Stimulated activated CD4-positive, alpha-beta T cell treated with anti-CD3 and anti-CD28 coated beads, Interleukin-1b, Interleukin-23, amount 100 ng/mL, for 1 hour (primary cell): ENCODE measurements at places on chromosomes 7 and 10.

DNA sequence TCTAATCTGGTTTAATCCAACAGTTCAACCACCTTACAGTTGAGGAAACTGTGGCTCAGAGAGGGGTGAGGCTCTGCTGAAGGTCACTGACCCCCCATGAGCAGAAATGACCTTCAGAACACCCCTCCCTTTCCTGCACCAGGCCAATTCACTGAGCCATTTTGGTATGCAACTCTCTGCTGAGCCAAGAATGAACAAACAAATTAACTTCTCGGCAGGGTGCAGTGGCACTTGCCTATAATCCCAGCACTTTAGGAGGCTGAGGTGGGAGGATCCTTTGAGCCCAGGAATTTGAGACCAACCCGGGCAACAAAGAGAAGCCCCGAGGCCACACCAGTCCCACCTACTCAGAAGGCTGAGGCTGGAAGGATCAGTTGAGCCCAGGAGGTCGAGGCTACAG, 29.8 kb downstream of the PDGFA start:
- no peak for DNase-seq

DNA sequence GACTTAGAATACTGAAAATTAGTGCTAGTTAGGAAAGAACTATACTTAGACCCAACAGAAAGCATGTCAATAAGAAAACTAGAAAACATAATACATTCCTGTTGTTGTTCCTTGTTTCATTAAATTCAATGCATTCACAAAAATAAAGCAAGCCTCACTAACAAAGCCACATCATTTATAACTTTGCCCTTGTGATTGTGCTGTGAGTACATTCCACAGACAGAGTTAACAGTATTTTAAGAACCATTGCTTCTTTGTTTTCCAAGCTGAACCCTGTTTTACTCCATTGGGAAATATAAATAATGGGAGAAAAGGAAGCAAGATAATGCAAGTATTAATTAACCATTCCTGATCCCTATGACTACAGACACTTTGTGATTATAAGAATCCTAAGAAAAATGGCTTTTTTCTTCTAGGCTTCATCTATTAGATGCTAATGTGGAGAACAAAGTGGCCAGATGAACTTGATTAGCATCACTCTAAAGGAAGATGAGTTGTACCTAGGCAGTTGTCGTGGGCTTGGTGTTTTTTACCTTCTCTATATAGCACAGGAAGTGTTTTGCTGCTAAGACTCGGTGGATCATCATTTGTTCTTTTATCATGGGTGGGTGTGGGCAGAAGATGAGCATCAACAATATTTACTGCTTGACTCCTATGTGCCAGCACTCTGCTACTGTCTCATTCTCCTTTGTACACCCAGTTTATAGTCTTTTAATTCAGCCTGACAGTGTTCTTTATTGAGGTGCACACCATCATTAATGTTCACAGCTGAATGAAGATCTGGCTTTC, 34.2 kb upstream of the ZNRF2 start:
- no peak for DNase-seq

GRCh38 chr10:126663328-126663727, 7.2 kb downstream of the C10orf90 start:
- no peak for DNase-seq

DNA sequence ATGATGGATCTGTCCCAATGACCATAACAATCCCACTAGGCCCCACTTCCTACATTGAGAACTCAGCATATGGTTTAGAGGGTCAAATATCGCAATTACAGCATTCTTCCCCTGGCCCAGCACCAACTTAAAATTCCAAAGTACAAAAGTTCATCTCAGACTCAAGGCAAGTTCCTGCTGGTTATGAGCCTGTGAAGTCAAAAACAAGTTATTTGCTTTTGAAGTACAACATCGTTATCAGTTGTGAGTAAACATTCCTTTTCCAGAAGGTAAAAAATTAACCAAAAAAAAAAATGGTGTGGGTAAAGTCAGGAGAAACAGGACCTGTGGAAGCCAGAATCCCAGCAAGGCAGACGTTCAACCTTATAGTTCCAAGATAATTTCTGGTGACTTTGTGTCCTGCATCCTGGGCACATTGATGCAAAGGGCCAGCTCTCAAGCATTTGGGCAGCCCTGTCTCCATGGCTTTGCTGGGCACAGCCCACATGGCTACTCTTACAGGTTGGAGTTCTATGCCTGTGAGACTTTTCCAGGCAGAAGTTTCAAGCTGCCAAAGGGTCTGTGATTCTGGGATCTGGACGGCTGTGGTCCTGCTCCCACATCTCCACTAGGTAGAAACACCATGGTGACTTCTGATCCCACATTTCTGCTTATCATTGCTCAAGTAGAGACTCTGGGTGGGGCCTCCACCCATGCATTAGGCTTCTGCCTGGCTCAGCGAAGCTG, 37.5 kb downstream of the AKR1C8 start:
- DNase-seq = no peak

GRCh38 chr7:132275416-132276233, 300.6 kb downstream of the PLXNA4 start:
- DNase-seq = no peak

- DNase-seq = no peak
Measured at GRCh38 chr10:26423722-26424121, 14.4 kb upstream of the APBB1IP start.

- no peak for DNase-seq
Measured at GRCh38 chr7:72754312-72754711, 73.7 kb downstream of the TYW1B start.

- no peak for DNase-seq
Measured at GRCh38 chr7:41472427-41473125, 230.3 kb downstream of the INHBA start.

DNA sequence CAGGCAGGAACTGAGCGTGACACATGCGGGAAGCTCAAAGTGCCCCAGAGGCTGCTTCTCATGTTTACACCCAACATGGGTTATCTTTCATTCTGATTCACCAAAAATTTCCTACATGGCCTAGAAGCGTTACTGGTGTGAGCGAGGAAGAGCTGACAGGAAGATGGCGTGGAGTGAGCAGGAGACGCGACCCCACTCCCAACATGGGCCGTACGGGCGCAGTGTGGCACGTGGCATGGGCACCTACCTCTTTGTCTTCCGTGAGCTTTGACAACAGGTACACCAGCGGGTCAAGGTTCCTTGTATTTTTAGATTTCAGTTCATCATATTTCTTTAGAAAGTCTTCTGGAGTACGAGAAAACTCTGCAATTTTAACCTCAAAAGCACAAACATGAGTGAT, 8.9 kb downstream of the TUBGCP2 start:
- no peak for DNase-seq

DNA sequence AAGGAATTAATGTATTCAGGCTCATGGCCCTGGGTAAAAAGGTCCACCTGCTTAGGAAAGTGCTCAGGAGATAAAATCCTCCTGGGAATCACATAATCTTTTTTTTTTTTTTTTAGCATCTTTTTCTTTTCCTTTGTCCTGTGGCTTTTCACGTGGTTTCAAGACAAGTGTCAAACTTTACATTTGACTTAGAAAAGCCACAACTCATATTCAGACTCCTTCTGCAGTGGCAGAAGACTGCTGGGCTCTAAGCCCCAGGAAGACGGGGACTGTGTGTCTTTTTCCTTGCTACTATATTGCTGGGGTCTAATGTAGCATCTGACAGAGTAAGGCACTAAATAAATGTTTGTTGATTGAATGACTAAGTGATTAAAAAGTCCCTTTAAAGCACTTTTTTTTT, 127.5 kb upstream of the ANKRD1 start:
- no peak for DNase-seq

GRCh38 chr10:62080905-62081304, 179.4 kb downstream of the ARID5B start:
- DNase-seq = no peak

DNA sequence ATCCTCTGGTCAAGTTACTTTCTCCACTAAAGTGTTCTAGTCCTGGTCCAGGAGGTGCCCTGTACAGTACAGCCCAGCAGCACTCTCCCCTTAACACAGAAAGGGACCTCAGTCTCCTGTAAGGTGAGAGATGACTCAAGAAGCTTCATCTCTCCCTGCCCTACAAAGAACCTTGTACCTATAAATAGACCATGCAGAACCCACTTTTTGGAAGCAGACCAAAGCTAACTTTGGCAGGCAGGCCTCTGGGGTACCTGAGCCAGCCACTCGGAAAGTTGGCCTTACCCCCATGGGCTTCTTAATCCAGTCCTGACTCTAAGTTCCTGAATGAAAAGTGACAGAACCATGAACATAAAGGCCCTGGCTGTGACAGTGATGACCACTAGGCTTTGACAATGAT, 454.8 kb downstream of the KCNMA1 start:
- DNase-seq = no peak

DNA sequence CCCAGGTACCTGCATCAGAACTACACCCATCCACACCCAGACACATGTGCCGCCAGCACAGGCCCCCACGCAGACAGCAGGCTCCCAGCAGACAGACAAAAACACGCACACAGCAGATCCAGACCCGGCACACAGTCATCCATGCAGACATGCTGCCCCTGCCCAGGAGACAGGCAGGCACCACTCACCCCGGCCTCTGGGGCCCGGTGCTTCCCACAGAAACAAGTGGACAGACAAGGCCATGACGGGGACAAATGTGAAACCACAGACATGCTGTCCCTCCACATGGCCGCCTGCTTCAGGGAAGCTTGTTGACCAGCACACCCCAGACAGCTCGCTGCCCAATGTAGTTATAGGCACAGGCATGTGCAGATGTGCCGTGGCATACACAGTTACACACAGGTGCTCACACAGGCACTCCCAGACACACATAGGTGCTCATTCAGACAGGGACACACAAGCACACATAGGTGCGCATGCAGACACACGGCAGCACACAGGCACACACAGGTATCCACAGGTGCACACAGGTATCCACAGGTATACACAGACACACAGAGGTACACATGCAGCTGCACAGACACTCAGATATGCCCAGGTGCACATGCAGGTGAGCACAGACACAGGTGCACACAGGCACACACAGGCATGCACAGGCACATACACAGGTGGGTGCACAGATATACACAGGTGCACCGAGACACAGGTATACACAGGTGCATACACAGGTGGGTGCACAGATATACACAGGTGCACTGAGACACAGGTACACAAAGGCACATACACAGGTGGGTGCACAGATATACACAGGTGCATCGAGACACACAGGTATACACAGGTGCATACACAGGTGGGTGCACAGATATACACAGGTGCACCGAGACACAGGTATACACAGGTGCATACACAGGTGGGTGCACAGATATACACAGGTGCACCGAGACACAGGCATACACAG, 10.5 kb upstream of the SCART1 start:
- no peak for DNase-seq

DNA sequence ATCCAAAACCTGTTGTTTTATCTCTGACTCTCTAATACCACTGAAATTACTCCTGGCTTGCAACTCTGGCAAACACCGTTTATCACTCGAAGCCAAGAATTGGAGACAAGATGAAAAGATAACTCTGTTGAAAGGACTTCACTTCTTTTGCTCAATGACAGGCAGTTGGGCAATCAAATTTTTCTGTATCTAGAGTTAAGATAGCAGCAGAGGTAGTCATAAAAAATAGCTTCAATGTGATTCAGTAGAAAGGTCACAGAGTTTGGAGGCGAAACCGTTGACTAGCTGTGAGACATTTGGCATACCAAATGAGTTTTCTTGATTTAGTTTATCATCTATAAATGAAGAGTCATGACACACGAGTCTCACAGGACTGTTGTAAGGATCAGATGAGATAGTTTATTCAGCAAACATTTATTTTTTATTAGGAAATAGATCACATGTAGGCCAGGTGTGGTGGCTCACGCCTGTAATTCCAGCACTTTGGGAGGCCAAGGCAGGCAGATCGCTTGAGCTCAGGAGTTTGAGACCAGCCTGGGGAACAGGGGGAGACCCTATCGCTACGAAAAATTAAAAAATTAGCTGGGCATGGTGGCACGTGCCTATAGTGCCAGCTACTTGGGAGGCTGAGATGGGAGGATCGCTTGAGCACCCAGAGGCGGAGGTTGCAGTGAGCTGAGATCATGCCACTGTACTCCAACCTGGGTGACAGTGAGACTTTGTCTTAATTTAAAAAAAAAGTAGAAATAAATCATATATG, 23.6 kb downstream of the AKR1B1 start:
- no peak for DNase-seq

DNA sequence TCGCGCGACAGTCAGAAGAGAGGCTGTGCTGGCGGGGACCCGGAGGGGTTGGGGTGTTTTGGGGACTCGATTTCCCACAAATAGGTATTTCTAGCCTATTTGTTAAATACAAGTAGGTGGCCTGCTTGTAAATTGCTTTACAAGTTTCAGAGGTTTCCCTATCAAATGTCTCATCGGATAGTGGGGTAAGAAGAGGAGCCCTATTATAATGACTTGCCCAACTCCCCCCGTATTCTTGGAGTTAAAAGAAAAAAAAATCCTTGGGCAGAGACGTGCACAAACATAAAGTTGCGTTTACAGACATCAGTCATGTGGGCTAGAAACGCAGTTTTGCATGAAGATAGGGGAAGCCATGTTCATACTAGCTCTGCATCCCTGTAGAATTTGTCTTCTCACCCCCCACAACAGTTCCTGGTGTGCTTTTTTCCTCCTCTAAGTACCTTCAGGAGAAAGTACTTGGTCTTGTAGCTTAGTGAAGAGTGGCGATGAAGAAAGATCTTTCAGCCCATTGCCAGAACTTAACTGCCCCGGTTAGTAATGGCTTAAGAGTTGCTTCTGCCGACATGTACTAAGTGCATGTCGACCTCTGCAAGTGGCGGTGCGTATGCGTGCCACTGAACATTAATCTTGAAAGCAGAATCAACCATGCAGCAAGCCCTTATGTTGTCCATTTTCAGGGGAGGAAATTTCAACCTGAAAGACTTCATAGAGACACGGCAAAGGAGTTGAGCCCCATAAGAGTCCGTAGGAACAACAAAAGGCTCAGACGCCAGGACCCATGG, 832 bp upstream of the TIAL1 start:
- DNase-seq = no peak

- no peak for DNase-seq
Measured at GRCh38 chr7:139861803-139862202, 32.7 kb downstream of the TBXAS1 start.

DNA sequence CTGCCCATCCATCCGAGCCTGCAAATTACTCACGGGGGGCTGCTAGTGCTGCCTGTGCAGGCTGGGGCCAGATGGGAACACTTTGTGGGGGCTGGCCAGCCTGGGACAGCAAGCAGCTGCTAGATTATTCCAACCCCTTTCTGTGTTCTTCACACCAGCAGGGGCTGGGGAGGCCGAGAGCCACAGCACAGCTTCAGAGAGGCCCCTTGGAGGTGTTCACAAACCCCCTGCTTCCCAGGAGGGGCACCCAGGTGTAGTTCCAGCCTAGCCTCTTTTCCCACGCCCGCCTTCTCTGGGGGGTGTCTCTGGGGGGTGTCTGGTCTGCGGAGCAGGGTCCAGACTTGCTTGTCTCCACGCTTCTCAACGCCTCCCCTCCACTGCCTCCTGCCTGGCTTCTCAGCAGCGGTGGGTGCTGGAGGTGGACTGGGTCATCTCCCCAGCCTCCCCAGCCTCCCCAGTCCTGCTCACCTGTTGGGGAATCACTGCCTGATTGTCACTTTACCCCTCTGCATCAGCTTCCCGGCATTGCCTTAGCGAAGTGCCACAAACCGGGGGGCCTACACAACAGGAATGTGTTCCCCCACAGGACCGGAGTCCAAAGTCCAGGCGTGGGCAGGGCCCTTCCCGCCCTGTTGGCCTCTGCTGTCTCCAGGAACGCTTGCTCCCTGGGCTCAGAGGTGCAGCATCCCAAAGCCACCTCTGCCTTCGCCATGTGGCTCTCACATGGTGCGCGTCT, 74.0 kb upstream of the EN2 start:
- DNase-seq = no peak

GRCh38 chr10:69104994-69105790, 17.3 kb downstream of the SRGN start:
- no peak for DNase-seq

GRCh38 chr7:100835903-100836811, 8.8 kb upstream of the EPHB4 start:
- DNase-seq = no peak
